ENCODE measurements at places on chromosomes 7 and 10. TPM values are rescaled to one million over a fixed set of nuclear protein-coding genes. Genes with fewer than 3 reads are reported as not detected.

Gene PLAU
- 3.8 TPM for total RNA-seq

Gene FRMPD2
- 0.38 TPM for total RNA-seq

Gene IL2RA
- total RNA-seq = 5.6 TPM

Gene SORCS3
- 0.05 TPM for total RNA-seq

Gene NXPH1
- total RNA-seq = 0.05 TPM

Gene KCP
- 0.09 TPM for total RNA-seq

Gene SLC26A5
- total RNA-seq = 0.05 TPM

DNA sequence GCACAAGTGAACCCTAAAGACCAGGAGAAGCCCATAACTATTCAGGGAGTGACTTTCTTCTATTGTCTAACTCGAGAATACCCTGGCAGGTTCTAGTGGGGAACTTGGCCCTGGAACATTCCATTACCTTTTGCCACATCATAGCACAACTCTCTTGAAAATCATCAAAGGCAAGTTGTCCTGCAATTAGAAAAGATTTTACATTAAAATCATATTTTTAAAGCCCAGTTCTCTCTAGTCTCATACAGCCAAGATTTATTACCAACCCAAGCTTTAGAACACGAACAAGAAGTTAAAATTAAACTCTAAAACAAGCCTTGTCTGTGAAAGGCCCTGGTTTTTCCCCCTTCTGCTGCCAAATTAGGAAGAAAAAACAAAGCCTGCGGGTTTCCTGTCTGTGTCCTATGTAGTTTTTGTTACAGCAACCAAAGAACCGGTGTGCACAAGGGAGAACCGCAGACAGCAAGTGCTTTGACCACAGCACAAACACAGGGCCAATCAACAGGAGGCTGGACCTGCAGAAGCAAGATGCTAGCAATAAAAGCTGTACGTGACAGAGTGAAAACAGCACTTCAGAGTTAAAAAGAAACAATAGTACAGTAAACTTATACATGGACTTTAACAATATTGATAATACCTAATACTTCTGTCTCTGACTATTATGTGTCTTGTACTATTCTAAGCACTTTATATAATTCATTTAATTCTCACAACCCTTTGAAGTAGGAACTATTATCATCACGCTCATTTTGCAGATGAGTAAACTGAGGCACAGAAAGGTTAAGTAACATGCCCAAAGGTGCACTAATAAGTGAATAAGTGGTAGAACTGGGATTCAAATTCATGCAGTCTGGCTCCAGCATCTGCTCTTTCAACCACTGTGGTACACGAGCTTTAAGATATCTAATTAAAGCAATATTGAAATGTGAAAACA lies 65.8 kb downstream of the STK17A start:
- H3K4me1 ChIP-seq = peaks cover 37% of the 10 kb centered on the region
- H3K27me3 ChIP-seq = no peaks in the 10 kb centered on the region
- peak overlapping the region; percentile 37 for H3K4me3 ChIP-seq
- peaks cover 31% of the 10 kb centered on the region for H3K36me3 ChIP-seq
- H3K27ac ChIP-seq = peak overlapping the region; percentile 91
- DNase-seq = peak; percentile 88

DNA sequence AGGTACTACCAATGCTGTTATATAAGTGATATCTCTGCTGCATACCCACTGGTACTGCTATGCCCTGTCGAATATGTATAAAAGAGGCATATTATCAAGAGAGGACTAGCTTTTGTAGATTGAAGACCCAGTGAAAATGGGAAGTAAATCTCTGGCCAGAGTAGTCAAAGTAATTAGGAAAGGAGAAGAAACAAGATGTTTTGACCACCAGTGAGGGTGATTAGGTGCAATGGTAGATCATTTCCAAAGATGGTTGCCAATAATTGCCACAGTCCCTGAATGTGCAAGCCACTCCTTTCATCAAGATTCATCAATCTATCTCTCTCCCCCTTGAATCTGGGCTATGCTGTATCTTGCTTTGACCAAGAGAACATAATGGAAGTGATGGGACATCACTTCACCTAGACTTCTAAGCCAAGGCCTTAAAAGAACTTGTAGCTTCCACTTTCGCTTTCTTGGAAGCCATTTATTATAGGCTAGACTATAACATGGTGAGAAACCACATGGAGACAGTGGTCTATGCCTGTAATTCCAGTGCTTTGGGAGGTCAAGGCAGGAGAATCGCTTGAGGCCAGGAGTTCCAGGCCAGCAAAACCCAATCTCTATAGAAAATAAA lies 52.6 kb upstream of the ST8SIA6 start:
- H3K27me3 ChIP-seq = no peaks in the 10 kb centered on the region
- no peak overlapping the region for H3K4me3 ChIP-seq
- H3K27ac ChIP-seq = no peak overlapping the region
- DNase-seq = no peak

DNA sequence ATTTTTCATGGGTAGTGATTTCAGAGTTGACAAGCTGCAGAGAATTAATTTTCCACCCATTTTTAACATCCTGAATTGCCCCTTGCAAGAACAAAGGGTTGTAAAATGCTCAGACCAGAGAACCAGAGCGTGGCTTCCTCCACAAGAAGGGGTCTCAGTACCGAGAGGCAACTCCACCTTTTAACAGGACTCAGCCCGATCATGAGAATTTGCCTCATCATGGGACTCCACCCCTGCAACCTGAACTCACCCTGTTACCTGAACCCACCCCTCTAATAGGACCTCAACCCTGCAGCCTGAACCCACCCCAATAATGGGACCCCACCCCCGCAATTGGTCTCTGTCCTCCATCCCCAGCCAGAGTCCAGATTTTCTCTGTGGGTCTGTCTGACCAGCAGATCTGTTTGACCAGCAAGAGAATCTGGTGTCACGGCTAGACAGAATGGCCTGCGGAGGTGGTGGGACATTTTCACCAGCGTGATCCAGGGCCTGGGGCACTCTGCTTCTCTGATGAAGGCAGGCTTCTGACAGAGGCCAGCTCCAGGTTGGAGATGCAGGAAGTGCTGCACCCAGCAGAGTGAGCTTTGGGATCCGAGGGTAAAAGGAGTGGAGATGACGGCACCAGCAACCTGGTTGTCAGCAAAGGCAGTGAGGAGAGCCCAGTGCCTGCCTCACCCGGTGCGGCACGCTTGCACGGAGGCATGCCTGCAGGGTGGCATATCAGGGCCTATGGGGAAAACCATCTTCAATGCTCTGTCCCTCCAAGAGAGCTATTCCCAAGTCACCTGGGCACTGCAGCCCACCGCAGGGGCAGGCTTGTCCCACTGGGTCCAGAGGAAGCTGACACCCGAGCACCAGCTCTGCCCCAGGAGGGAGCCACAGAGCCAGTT lies 136.6 kb downstream of the TCERG1L start:
- no peaks in the 10 kb centered on the region for H3K4me1 ChIP-seq
- no peaks in the 10 kb centered on the region for H3K36me3 ChIP-seq
- no peak overlapping the region for H3K27ac ChIP-seq
- H3K4me3 ChIP-seq = no peak overlapping the region
- no peaks in the 10 kb centered on the region for H3K27me3 ChIP-seq

GRCh38 chr10:90398566-90398965 lies 459.3 kb downstream of the HTR7 start:
- H3K27me3 ChIP-seq = no peaks in the 10 kb centered on the region
- no peak overlapping the region for H3K27ac ChIP-seq
- H3K4me3 ChIP-seq = no peak overlapping the region
- no peak for DNase-seq
- no peaks in the 10 kb centered on the region for H3K4me1 ChIP-seq
- H3K36me3 ChIP-seq = no peaks in the 10 kb centered on the region

DNA sequence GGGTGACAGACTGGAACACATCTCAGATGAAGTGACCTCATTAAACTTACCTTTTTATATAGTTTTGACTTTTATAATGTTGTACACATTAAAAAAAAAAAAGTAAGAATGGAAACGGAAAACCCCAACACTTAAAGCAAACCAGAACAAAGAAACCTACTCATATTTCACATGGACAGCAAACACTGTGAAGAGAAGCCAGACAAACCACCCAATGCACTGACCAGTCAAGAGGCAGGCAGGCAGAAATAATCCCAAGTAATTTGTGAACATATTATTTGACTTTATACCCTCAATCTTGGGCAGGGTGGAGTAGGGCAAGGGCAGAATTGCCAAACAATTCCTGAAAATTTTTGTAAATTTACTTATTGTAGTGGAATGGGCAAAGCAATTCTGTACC lies 39.8 kb downstream of the WAPL start:
- H3K4me3 ChIP-seq = no peak overlapping the region
- H3K4me1 ChIP-seq = no peaks in the 10 kb centered on the region
- H3K27ac ChIP-seq = no peak overlapping the region
- H3K27me3 ChIP-seq = no peaks in the 10 kb centered on the region
- DNase-seq = no peak
- peaks cover 17% of the 10 kb centered on the region for H3K36me3 ChIP-seq

- DNase-seq = no peak
- no peak overlapping the region for H3K27ac ChIP-seq
- no peaks in the 10 kb centered on the region for H3K4me1 ChIP-seq
- H3K36me3 ChIP-seq = no peaks in the 10 kb centered on the region
- no peak overlapping the region for H3K4me3 ChIP-seq
- H3K27me3 ChIP-seq = no peaks in the 10 kb centered on the region
Measured at GRCh38 chr7:138226745-138227279, 150.6 kb downstream of the AKR1D1 start.

DNA sequence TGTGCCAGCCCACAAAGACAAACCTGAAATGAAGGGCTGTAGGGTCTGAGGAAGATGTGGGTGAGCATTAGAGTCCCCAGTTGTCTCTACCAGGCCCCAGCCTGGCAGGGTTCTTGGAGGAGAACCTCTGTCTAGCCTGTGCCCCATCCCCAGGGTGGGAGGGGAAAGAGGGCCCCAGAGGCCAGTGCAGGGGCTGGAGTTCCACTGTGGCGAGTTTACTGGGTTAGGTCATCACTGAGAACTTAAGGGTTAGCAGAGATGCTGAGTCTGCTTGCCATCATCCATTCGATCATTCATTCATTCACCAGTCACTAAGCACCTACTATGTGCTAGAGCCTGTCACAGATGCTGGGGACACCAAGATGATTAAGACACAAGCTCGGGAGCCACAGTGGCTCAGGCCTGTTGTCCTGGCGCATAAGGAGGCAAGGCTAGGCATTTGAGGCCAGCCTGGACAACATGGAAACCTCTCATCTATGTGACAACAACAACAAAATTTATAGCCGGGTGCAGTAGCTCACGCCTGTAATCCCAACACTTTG lies 2.6 kb downstream of the ANKRD2 start:
- no peak for DNase-seq
- H3K27ac ChIP-seq = no peak overlapping the region
- no peaks in the 10 kb centered on the region for H3K36me3 ChIP-seq
- no peak overlapping the region for H3K4me3 ChIP-seq

- H3K4me1 ChIP-seq = peaks cover 25% of the 10 kb centered on the region
- no peak overlapping the region for H3K27ac ChIP-seq
- peaks cover 13% of the 10 kb centered on the region for H3K36me3 ChIP-seq
- no peaks in the 10 kb centered on the region for H3K27me3 ChIP-seq
- no peak overlapping the region for H3K4me3 ChIP-seq
- DNase-seq = no peak
Measured at GRCh38 chr7:129843365-129843898, 109.3 kb downstream of the UBE2H start.

DNA sequence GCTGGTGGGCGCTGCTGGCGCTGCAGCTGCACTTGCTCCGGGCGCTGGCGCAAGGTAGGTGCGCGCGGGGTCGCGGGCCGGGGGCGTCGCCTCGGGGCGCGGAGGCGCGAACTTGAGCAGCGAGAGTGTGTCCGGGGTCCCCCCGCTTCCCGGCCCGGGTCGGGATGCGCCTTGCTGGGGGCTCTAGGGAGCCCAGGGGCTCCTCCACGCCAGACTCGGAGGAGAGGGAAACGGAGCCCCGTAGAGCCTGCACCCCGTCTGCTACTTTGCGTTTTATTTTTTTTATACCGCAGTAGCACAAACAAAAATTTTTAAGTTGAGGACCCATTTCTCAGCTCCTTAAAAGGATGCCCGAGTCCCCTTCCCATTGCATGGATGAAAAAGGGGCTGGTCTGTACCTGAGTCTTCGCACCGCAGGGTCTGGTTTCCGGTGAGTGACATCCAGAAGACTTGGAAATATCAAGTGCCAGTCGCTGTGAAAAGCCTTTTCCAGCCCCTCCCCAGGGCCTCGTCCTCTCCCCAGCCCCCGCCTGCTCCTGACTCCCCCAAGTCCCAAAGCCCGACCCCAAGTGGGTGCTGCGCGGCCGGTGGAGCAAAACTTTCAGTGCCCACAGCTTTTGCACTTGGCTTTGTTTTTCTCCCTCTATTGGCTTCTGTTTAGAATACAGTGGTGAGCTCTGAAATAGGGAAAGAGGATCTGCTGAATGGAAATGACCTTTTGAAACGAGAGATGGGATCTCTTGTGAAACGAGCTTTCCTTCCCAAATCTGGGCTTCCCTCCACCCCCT lies 973 bp downstream of the SDK1 start:
- no peak overlapping the region for H3K27ac ChIP-seq
- H3K36me3 ChIP-seq = no peaks in the 10 kb centered on the region
- peaks cover 13% of the 10 kb centered on the region for H3K4me1 ChIP-seq
- peak overlapping the region; percentile 62 for H3K4me3 ChIP-seq
- peaks cover 63% of the 10 kb centered on the region for H3K27me3 ChIP-seq
- DNase-seq = no peak

GRCh38 chr10:31749981-31750840 lies 178.4 kb downstream of the ARHGAP12 start:
- no peak overlapping the region for H3K4me3 ChIP-seq
- H3K27me3 ChIP-seq = no peaks in the 10 kb centered on the region
- DNase-seq = no peak
- no peak overlapping the region for H3K27ac ChIP-seq

DNA sequence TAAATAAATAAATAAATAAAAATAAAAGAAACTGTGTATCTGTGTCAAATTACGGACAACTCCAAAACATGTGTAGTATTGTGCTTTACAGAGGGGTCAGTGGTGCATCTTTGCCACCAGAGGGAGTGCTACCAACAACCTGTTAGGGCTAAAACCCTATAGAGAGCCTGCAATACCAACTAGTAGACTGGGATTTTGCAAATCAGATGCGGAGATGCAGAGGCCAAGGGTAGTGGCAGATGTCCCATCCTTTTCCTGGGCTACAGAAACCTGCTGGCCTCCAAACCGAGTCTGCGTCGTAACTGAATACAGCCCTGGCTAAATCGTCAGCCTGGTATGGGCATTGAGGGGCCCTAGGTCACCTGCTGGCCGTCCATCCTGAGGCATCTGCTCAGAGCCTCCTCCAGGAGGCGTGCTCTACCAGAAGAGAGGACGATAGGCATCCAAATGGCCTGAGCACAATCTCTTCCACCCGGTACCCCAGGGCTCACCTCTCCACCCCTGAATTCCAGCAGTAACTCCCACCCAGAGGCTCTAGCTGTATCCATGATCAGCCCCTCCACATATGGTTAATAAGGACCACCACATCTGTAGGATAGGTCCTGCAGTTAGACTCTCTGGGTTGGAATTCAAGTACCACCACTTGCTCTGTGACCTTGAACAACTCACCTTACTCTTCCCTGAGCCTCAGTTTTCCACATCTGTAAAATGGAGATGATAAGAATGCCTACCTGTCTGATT lies 6.2 kb upstream of the RRP12 start:
- H3K4me3 ChIP-seq = no peak overlapping the region

GRCh38 chr7:142753366-142753765 lies 4.1 kb downstream of the PRSS1 start:
- no peak for DNase-seq
- H3K4me1 ChIP-seq = peaks cover 10% of the 10 kb centered on the region
- no peaks in the 10 kb centered on the region for H3K36me3 ChIP-seq
- H3K27me3 ChIP-seq = no peaks in the 10 kb centered on the region
- H3K4me3 ChIP-seq = no peak overlapping the region
